ENCODE measurements at places on chromosomes 11 and 22. TPM values are rescaled to one million over a fixed set of nuclear protein-coding genes. Genes with fewer than 3 reads are reported as not detected.

- DNase-seq = no peak
- H3K27me3 ChIP-seq = no peaks in the 10 kb centered on the region
- no peak overlapping the region for H3K27ac ChIP-seq
- no peaks in the 10 kb centered on the region for H3K36me3 ChIP-seq
These were observed 41.0 kb upstream of the SOX6 start for GRCh38 chr11:16397390-16397789.

The SIDT2 gene
- polyA plus RNA-seq = 12.6 TPM

DNA sequence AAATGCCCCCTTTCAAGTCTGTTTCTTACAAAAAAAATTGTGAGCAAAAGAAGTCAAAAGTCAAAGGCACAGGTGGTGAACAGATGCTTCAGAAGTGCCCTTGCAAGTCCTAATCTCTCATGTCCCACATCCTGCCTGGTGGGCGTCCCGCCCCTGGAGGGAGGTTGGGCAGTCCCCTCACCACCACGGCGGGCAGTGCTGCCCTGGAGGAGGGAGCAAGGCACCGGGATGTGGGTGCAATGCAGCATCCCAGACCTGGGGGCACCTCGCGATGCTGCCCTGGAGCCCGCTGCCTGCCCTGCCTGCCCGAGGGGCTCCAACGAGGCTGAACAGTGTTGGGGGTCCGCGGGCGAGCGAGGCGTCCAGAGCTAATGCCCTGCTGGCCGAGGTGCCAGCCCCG, 15.9 kb downstream of the MRGPRG start:
- no peak overlapping the region for H3K27ac ChIP-seq
- no peaks in the 10 kb centered on the region for H3K36me3 ChIP-seq
- H3K4me1 ChIP-seq = no peaks in the 10 kb centered on the region
- H3K27me3 ChIP-seq = peaks cover 55% of the 10 kb centered on the region

The TMEM86A gene
- 2.5 TPM for polyA plus RNA-seq

- H3K4me3 ChIP-seq = no peak overlapping the region
- H3K27ac ChIP-seq = no peak overlapping the region
- H3K27me3 ChIP-seq = peaks cover 4% of the 10 kb centered on the region
- no peaks in the 10 kb centered on the region for H3K4me1 ChIP-seq
- no peak for DNase-seq
- H3K36me3 ChIP-seq = no peaks in the 10 kb centered on the region
These were observed 113.7 kb upstream of the NAV2 start for GRCh38 chr11:19598876-19599486.

The NRGN gene
- 3.3 TPM for polyA plus RNA-seq

DNA sequence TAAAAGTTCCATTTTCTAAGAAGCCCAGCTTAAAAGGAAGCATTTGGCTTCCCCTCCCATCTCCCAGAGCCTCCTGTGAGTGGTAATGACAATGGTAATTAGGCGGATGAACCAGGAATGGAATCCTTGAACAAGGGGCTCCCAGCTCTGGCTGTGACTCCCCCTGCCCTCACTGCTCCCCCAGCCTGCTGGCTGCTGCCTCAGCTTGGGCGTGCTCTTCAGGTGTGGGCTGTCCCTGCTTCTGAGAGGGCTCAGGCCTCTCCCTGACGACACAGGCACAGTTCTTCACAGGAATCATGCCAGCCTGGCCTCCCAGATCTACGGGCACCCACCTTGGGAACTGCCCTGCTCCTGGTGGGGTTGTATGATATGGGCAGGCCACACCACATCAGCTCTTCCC, 81.7 kb upstream of the NARS2 start:
- H3K27ac ChIP-seq = no peak overlapping the region
- H3K27me3 ChIP-seq = no peaks in the 10 kb centered on the region
- DNase-seq = no peak

DNA sequence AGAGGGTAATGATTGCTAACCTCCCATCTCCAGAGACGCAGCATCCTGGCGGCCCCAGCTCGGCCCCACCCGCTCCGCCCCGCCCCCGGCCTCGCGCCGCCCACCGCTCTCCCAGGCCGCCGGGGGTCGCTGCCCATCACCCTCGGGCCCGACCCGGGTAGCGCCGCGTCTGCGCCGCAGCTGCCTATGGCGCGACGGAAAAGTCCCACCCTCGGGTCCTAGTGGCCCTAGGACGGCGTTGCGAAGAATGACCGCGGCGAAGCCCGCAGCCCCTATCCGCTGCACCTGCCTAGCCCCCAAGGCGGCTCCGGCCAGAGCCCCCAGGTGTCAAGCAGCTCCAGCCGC, 457 bp downstream of the CPSF7 start:
- no peaks in the 10 kb centered on the region for H3K27me3 ChIP-seq
- H3K4me1 ChIP-seq = peaks cover 14% of the 10 kb centered on the region
- peaks cover 11% of the 10 kb centered on the region for H3K36me3 ChIP-seq

The CCDC116 gene
- polyA plus RNA-seq = 0.03 TPM

DNA sequence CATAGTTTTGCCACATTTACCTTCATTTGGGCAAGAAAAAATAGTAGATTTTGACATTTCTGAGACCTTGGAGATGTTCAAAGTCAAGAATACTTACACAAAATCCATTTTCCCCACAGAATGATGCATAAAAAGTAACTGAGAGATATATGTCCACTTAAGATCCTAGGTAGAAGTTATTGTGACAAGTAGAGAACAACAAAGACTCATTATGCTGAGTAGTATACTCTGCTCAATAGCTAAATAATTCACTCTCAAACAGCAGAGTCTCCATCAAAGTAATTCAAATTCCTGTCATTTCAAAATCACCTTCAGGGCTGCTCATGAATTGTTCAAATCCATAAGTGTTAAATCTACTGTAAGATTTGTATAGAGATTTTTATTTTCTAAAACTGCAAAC, 35.3 kb downstream of the IMMP1L start:
- no peak for DNase-seq
- H3K4me1 ChIP-seq = no peaks in the 10 kb centered on the region
- H3K27me3 ChIP-seq = no peaks in the 10 kb centered on the region
- H3K27ac ChIP-seq = no peak overlapping the region

The LDLRAD3 gene
- polyA plus RNA-seq = 11.8 TPM

The NCR3LG1 gene
- 3.9 TPM for polyA plus RNA-seq

GRCh38 chr11:122696662-122697061, 41.1 kb downstream of the UBASH3B start:
- H3K4me1 ChIP-seq = peaks cover 20% of the 10 kb centered on the region
- H3K27ac ChIP-seq = no peak overlapping the region
- H3K27me3 ChIP-seq = no peaks in the 10 kb centered on the region
- H3K36me3 ChIP-seq = peaks cover 2% of the 10 kb centered on the region

The LMO1 gene
- not detected for polyA plus RNA-seq

GRCh38 chr11:105609832-105610781, at the start of gene GRIA4:
Gene GRIA4, plus strand, starts transcription at chr11:105610073. Its CDS starts 925 bp downstream, at chr11:105610998.
- H3K36me3 ChIP-seq = no peaks in the 10 kb centered on the region
- no peak within 1 kb of the TSS for H3K27ac ChIP-seq
- no peak for DNase-seq
- H3K4me3 ChIP-seq = peak within 1 kb of the TSS; percentile 27
- H3K27me3 ChIP-seq = peaks cover 35% of the 10 kb centered on the region

DNA sequence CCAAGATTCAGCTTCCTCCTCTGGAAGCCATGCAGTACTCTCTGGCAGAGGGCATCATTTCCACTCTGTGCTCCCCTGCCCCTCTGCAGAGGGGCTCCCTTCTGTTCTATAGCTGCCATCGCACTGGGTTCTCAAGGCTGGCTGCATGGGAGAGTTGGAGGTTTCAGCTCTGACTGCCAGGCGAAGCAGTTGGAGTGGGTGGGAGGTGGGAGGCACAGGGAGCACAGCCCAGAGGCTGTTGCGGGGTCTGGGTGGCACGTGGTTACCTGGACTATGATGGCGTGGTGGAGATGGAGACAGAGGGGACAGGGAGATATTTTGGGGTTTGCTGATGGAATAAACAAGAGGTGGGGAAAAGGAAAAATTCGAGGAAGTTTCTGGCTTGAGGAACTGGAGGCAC, 4.8 kb downstream of the PMM1 start:
- H3K36me3 ChIP-seq = peaks cover 15% of the 10 kb centered on the region
- H3K4me1 ChIP-seq = peaks cover 6% of the 10 kb centered on the region

DNA sequence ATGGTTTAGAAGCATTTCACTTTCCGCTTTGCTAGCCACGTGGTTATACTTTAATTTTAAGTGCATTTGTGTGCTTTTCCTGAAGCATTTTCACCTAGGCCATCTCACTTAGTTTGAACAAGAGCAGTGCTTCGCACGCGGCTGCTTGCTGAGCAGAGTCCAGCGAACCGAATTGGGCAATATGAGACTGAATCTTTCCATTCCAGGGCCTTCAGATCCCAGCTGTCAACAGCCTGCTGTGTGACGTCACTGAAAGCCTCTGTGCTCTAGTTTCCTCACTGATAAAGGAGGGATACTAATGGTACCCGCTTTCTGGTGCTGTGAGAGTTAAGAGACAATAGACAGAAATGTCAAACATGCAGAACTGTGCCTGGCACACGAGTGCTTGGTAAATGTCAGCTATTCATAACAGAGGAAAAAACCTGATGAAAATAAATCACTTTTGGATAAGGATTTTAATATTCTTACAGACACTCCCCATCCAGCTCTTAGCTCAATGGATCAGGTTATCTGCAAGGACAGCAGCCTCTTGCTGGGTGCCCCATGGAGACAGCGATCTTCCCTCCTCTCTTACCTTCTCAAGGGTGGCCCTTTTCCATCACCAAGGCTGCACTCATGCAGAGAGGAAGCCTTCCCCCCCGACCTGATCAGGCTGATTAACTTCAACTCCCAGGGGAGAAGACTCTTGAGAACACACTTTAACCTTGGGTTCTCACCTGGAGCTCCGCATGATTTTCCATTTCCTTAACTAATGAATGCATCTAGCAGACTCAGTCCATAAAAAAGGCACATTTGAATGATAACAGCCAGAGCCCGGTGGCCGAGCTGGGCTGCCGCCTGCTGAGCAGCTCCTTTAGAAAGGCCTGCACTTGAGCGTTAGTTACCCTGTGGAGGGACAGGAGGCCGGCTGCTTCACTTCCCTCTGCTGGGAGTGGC, 3.5 kb upstream of the GLB1L3 start:
- peaks cover 18% of the 10 kb centered on the region for H3K4me1 ChIP-seq
- no peak for DNase-seq
- no peaks in the 10 kb centered on the region for H3K27me3 ChIP-seq
- no peaks in the 10 kb centered on the region for H3K36me3 ChIP-seq

The SCO2 gene
- polyA plus RNA-seq = 4.3 TPM

GRCh38 chr11:115469361-115469760, 34.9 kb downstream of the CADM1 start:
- H3K36me3 ChIP-seq = no peaks in the 10 kb centered on the region
- H3K27me3 ChIP-seq = no peaks in the 10 kb centered on the region
- H3K27ac ChIP-seq = no peak overlapping the region
- no peak overlapping the region for H3K4me3 ChIP-seq
- no peaks in the 10 kb centered on the region for H3K4me1 ChIP-seq

The AKIP1 gene
- 37.0 TPM for polyA plus RNA-seq

The CST6 gene
- polyA plus RNA-seq = 1.7 TPM

DNA sequence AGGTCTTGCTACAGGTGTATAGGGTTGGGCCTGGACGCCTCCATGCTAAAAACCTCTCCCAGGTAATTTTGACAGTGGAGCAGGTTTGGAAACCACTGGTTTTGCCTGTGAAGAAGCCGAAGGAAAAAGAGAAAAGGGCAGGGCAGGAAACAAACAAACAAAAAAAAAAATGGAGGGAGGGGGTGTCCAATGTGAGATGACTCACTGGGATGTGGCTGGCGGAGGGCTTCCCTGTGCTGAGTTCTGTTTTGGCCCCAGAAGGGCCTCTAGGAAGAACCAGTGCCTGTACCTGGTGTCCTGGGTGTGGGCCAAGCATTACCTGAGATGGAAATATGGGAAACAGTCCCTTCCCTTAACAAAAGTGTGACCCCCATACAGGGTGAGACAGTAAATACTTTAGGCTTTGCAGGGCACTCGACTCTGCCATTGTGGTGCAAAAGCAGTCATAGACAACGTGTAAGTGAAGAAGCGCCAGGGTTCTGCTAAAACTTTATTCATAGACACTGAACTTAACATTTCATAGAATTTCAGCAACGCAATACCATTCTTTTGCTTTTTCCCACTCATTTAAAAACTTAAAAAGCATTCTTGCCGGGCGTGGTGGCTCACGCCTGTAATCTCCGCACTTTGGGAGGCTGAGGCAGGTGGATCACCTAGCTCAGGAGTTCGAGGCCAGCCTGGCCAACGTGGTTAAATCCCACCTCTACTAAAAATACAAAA, 9.5 kb upstream of the DGKZ start:
- peaks cover 15% of the 10 kb centered on the region for H3K27me3 ChIP-seq
- peaks cover 12% of the 10 kb centered on the region for H3K4me1 ChIP-seq
- H3K36me3 ChIP-seq = no peaks in the 10 kb centered on the region
- no peak overlapping the region for H3K27ac ChIP-seq
- H3K4me3 ChIP-seq = no peak overlapping the region

All from keratinocyte (primary cell).